ENCODE measurements at places on chromosomes 1 and 21. TPM values are rescaled to one million over a fixed set of nuclear protein-coding genes. Genes with fewer than 3 reads are reported as not detected.

- ATAC-seq, result no peak
These were observed 253.0 kb downstream of the GPR52 start for GRCh38 chr1:174700775-174701174.

DNA sequence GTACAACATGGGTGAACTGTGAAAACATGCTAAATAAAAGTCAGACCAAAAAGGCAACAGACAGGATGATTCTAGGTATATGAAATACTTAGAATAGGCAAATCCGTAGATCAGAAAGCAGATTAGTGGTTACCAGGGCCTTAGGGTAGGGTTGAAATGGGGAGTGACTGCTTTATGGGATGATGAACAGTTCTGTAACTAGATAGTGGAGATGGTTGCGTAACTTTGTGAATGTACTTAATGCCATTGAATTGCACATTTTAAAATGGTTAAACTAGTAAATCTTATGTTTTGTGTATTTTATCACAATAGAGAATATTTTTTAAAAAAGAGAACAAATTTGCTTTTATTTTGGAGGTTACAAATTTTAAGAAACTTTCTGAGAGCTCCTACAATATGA is 17.4 kb downstream of the ZNF326 start:
- ATAC-seq, result peak; percentile 26

The CRNN gene
- 0.35 TPM for total RNA-seq

GRCh38 chr1:229853751-229854150 is 213.3 kb upstream of the GALNT2 start:
- no peak for ATAC-seq

DNA sequence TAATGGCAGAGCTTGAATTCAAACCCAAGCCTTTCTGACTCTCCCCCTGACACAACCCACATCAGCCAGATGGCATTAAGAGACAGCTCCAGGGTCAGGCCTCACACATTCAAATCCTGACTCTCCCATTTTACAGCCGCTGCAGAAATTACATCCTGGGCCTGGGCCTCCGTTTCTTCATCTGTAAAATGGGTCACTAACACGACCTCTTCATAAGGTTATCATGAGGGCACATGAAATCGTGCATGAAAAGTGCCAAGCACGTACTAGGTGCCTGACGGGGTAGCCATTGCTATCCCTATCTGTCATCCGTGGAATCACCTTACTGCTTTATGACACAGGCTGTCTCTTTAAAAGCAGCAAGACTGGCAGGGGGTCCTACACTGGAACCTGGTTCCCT is 19.8 kb upstream of the CASZ1 start:
- no peak for ATAC-seq

GRCh38 chr1:207992677-207993236 is 81.8 kb upstream of the CD34 start:
- ATAC-seq, result no peak

DNA sequence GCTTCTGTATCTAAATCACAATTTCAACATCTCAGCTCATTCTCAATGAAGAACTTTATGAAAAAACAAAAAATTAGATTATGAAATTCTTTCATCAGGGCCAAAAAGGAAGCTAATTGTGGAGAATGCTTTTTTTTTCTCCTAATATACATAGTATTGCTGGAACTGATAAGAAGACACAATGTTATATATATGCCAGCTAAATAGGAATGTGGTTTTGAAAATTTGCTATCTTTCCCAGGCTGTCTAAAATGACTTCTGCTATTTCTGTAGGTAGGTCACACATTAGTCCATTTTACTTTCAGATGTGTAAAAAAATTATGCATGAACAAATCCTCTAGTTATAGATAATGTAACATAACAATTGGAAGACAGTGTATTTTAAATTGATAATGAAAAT is 732.9 kb downstream of the RWDD3 start:
- no peak for ATAC-seq

GRCh38 chr21:21003701-21004100 is 5.5 kb downstream of the NCAM2 start:
- no peak for ATAC-seq

DNA sequence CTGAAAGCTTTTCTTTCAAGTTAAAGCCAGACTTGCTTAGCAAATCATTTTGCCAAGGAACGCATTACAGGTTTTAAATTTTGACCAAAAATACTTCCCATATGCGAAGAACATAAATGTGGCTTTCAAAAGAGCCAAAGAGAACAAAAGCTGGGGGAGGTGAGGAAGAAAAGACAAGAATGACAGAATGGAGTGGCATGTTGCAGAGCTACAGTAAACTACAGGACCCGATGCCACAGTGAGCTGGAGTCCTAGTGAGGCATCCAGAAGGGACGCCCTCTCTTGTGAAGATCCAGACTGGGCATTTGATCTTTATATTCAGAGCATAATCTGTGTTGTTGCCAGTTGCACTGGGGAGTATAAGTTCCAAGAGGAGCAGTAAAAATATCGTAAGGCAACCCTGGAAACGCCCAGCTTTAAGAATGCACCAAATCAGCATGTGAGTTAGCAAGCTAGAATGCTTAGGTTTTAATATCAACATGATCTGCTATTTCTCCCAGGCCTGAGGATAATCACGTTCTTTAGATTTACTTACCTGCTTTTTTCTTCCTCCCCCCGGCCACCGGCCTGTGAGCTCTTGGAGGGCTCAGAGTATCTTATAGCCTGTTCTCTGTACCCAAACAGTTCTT is 48.4 kb upstream of the HOOK1 start:
- no peak for ATAC-seq

DNA sequence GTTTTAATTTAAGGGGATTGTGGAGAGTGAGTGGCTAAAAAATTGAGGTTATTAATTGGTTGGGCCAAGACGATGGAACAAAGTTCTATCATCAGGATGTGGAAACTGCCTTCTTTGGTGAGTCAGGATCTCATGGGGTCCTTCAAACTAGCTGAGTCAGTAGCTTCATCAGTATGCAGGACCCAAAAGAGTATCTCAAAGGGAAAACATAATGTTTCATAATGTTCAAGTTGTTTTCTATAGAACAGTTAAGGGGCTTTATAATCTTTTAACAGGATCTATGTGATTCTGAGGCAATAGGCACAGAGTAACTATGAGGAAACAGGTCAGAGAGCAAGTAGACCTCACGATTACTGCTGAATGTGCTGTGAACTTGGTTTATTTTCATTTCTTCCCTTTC is 3.2 kb upstream of the OLFML2B start:
- no peak for ATAC-seq

GRCh38 chr1:41407664-41408252 is 46.5 kb downstream of the FOXO6 start:
- ATAC-seq, result no peak

DNA sequence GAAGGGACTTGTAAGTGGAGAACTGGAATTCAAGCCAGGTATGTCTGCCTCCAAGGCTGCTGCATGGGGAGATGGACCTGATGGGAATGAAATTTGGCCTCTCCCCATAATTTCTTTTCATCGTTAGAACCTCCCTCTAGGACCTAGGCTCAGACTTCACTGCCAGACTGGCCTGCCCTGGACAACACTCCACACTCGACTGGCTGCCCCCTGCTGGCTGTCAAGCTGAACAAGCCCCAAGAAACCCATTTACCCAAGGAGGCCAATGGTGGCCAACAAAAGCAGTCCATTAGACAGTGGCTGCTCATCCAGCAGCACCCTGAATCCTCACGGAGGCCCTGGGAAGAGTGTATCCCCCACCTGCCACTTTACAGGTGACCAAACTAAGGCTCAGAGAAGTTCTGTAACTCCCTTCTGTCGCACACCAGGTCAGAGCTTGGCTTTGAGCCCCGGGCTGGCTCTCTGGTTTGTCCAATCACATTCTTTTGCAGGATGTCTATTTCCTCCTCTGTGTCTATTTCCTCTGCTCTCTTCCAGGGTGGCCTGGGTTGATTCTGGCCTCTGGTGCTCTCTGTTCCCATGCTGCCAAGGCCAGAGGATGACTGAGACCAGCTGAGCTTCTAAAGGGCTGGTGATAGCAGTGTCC is 3.8 kb downstream of the RNF186 start:
- no peak for ATAC-seq

DNA sequence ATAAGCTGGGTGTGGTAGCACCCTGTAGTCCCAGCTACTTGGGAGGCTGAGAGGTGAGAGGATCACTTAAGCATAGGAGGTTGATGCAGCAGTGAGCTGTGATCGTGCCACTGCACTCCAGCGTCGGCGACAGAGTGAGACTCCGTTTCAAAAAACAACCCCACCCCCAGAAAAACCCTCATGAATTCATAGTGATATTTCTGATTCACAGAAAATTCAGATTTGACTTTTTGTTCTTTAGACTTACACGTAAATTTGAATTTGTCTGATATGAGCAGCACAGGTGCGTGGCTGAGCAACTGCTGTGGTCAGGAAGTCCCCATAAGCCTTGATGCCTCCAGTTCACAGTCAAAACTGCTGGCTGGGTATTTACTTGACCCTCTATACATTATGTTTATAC is 10.0 kb upstream of the MORC3 start:
- no peak for ATAC-seq

GRCh38 chr21:31107176-31107785 is 69.0 kb upstream of the KRTAP19-8 start:
- no peak for ATAC-seq

- no peak for ATAC-seq
These were observed 10.7 kb downstream of the DRAXIN start for GRCh38 chr1:11701981-11702803.

- ATAC-seq, result no peak
These were observed 1048.7 kb downstream of the ADGRL2 start for GRCh38 chr1:82849460-82849859.

GRCh38 chr1:247347477-247348222 is 16.0 kb upstream of the ZNF496 start:
- ATAC-seq, result no peak

DNA sequence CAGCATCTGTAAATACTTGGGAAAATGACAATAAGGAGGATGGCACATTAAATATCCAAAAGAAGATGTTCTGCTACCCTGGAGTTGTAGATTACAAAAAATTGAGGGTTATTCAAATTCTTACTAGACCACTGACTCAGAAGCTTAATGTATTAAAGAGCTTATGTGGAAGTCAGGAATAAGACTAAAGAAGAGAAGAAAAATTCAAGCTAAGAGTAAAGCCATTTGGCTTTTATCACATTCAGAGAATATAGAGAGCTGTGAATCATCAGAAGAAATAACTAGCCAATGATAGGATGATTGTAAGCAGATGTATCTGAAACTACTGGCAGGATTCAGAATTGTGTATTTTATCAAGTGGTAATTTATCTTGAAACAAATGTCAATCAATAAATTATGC is 237.0 kb downstream of the TBX15 start:
- ATAC-seq, result no peak

DNA sequence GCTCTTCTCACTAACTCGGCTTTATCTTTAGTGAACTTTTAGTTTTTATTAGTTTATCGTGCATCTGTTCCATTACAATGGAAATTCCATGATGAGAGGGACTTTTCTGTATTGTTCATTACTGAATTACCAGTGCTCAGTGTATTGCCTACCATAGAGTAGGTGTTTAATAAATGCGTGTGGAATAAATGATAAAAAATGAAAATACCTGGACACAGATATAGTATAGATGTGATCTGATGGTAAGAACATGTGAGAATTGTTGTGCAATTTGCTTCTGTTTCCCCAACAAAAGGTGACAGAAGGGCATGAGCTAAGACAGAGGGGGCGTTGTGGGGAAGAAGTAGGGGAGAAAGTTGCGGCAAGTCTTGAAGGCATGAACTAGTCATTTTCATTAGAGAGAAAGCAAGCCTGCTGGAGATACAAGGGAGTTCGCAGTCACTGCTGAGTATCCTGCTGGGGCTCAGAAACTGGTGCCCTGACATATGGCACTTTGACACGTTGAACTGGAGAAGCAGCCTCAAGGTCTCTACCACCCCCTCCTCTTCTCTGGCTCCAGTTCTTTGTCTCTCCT is 5.6 kb upstream of the COG2 start:
- ATAC-seq, result no peak

The CFHR2 gene
- total RNA-seq, result not detected

The CR2 gene
- not detected for total RNA-seq

The FAM177B gene
- total RNA-seq, result not detected

The CCDC27 gene
- total RNA-seq, result 0.62 TPM

The CSF3R gene
- total RNA-seq, result 4.0 TPM

DNA sequence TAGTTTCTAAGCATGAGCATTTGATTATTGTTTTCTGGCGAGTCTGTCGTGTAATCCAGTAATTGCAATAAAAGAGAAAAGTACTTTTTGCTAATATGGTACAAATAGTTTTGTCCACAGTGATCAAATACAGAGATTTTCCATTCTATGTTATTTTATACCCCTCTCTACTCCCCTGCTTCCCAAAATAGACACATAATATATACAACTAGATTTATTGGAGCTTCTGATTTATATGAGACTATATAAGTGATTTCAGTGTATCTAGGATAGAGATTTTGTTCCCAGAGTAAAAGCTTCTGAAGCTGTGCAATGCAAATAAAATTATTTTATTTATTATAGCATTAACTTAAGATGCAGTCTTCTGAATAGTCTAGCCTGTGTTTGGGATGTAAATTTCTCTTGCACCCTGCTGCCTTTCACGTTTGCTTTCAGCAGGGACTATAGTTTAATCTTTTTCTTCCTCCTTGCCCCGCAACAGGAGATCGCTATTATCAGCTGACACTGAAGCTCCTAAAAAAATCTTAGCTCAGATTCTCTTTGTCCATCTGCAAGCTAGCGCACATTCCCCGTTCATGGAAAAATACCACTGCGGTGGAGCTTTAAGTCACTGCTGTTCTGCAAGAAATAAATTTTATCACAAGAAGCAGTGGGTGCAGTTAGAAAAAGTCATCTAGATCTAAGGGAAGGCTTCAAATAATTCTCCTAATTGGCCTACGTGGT is 273.3 kb downstream of the DISC1 start:
- ATAC-seq, result peak; percentile 39

The AMY1C gene
- total RNA-seq, result not detected

GRCh38 chr1:206859082-206859521 is 6.3 kb upstream of the IL20 start:
- ATAC-seq, result no peak

DNA sequence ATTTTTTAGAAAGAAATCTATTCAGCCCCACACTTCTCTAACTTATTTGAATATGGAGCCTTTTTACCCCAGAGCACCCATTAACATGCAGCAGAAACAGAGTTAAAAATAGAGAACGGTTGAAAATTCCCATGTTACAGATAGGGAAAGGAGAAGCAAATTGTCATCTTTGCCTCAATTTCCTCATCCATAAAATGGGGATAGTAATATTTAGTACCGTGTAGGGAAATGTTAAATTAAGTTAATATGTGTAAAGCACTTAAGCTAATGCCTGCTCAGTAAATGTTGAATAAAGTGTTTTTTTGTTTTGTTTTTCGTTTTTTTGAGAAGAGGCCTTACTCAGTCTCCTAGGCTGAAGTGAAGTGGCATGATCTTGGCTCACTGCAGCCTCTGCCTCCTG is 50.3 kb downstream of the NAV1 start:
- ATAC-seq, result no peak
